ENCODE measurements at places on chromosomes 12 and 14.

DNA sequence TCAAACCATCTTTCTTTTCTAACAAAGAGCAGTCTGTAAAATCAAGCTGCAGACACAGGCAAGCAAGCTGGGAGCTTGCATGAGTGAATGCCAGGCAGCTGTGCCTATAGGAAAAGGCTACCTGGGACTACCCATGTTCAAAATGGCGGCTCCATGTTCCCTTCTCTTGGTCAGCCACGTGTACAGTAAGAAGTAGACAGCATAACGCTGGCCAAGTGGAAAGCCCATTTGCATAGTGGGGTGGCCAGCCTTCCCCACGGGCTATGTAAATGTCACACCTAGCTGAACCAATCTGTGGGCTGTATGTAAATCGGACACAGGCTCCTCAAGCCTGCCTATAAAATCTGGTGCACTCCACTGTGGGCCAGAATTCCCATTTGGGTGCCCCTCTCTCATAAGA is 117.1 kb downstream of the SYT10 start:
- no peak for DNase-seq

- no peak for DNase-seq
These were observed 10.7 kb downstream of the AGAP2 start for GRCh38 chr12:57727758-57728395.

GRCh38 chr12:91361864-91362263 is 179.2 kb upstream of the DCN start:
- DNase-seq: peak; percentile 86

DNA sequence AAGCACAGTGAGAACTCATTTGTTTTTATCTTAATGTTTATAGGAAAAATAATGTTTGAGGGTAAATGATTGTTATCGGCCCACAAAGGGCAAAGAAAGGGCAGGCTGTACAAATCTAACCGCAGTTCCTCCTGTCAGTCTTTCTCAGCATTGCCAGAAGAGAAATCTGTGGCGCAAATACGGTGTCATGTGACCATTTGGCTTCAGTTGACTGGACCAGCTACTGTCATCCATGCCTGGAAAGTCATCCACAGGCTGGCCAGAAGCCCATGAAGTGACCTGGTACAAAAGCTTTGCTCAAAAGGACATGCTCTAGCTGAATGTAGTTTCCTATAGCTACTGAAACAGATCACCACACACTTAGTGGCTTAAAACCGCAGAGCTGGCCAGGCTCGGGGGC is 43.6 kb downstream of the HCAR2 start:
- DNase-seq: no peak

GRCh38 chr14:74697011-74697410 is 15.9 kb downstream of the AREL1 start:
- DNase-seq: no peak

DNA sequence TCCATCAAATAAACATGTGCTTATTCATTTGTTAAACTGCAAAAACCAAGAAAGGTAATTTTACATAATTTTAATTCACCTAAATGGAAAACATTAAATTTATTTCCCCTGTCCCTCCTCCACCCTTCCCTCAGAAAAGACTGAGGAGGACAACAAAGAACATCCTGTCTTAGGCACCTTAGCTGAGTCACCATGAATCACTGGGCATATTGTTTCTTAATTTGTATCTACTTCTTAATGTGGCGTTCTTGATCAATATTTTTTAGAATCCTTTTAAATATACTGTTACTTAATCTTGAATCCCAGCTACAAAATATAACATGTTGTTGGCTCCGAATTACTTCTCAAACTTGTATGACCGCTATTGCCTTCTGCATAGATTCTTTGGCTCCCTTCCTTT is 23.5 kb downstream of the SIX6 start:
- no peak for DNase-seq

Measured in adipocyte (in vitro differentiated cells).